NCI-H1092 (cell line): ENCODE measurements at places on chromosomes 2 and 18.

GRCh38 chr18:40402052-40402451 is 1553.0 kb upstream of the PIK3C3 start:
- DNase-seq = no peak

GRCh38 chr2:17540093-17540812 is at the start of gene VSNL1:
VSNL1 (plus strand) TSS chr2:17540696; CDS start chr2:17592075, 51,379 bp downstream.
- peak; percentile 57 for DNase-seq

GRCh38 chr18:47901624-47902362 is 28.7 kb downstream of the SMAD2 start:
- no peak for DNase-seq

DNA sequence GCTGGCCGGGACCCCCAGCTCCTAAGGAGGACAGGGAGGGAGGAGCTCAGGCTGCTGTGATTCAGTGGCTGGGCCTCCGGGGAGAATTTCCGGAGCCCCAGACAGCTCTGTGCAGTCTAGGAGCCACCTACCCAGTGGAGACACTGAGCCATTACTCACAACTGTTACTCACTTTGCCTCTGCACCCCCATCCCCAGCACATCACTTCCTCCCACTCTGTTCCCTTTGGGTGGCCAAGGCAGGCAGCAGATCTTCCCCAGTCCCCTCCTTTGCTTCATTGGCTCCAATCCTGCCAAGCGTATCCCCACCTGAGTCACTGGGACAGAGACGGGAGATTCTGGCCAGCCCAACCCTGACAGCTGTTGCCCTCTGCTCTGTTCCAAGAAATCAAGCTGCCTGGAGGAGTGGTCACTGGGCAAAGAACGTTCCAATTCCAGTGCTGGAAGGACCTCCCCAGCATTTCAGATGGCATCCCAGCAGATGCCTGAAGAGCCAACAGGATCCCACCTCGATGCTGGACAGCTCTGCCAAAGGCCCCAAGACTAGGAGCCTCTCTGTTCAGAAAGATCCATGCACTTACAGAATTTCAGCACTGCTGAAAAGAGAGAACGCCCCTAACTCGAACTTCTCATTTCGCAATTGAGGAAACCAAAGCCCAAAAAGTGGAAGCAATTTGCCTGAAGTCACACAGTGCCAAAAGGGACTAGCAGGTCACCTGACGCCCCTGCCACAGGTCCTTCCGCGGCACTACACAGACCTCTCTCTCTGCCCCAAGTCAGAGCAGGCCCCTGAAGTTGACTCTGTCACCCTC is 68.3 kb downstream of the TNS1 start:
- DNase-seq = no peak

- DNase-seq = no peak
Observed at GRCh38 chr2:137991078-137991477, 26.8 kb downstream of the HNMT start.

GRCh38 chr2:241775223-241776177 is 1.1 kb upstream of the GAL3ST2 start:
- no peak for DNase-seq

GRCh38 chr2:60808330-60808801 is 52.3 kb downstream of the PAPOLG start:
- no peak for DNase-seq

DNA sequence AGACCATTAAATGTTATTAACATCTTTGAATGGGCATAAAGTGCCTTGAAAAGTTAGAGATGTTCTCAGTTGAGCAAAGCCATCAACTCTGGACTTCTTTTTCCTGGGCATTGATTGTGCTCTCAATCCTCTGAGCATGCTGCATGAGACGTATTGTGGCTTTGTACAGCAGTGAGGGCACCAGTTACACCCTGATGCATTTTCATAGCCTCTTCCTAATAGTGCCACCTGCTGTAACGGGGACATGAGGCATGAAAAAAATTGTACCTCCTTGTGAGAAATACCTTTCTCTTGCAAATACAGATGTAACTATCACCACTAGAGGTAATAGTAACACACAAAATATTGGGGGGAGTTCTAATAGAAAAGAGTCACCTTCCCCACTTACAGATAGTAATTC is 697.5 kb downstream of the TMEM182 start:
- no peak for DNase-seq

DNA sequence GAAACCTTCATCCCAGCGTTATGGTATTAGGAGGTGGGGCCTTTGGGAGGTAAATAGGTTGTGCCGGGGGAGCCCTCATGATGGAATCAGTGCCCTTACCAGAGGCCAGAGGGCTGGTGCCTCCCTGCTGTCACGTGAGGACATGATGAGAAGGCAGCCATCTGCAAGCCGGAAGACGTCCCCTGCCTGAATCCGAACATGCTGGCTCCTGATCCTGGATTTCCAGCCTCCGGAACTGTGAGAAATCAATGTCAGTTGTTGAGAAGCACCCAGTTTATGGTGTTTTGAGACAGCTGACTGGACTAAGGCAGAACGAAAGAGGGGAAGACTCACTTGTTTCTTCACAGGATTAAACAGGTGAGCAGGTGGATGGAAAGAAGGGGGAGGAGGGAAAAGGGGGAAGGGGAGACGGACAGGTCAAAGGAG is 13.0 kb upstream of the KLF11 start:
- DNase-seq = no peak

GRCh38 chr2:18614041-18614440 is 24.7 kb upstream of the NT5C1B start:
- no peak for DNase-seq

DNA sequence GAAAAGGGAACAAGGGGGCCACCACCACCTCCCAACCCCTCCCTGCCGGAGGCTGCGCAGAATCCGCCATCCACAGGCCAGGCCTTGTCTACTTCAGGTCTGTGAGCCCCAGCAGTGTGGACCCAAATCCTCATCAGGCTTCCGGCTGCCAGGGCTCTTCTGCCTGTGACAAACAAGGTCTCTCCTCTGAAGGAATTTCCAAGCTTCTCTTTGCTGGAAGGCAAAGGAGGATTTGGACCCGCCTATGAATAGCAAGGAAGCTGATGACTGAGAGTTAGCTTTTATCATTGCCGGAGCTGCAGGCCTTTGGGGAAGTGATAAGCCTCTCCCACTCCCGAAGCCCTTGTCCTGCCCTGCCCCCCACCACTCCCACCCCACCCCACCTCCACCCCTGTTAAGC is 93.7 kb upstream of the SH3BP4 start:
- DNase-seq = no peak

DNA sequence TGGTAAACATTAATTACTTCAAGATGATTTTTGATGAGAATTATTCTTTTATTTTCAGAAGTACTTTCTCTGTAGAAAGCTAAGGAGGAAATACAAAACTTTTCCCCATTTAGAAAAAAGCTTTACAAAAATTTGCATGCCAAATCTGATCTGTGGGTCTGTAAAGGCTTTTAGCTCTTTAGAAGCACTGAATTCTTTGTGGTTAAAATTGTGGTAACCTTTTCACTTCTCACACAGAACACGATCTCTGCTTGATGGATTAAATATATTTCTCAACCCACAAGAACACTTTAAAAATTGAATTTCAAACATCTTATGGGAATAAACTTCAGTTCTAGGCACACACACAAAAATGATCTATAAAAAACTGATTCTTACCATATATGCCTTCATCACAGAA is 63.7 kb downstream of the VIL1 start:
- DNase-seq = no peak

GRCh38 chr18:23063502-23063901 is 71.8 kb upstream of the CABLES1 start:
- no peak for DNase-seq

DNA sequence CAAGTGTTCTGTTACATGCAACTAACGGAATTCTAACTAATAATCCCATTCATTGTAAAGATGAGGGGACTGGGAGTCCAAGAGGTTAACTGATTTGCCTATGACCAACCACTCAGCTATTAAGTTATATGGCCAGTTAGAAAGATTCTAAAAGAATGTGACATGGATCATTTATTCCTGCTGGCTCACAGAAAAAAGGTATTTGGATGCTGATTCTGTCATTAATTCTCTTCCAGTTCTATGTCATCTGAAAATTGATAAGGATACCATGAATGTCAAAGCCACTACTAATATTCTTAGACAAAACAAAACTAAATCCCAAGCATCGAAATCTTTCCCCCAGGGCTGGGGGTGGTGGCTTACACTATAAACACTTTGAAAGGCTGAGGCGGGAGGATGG is 41.2 kb upstream of the GORASP2 start:
- DNase-seq = no peak

DNA sequence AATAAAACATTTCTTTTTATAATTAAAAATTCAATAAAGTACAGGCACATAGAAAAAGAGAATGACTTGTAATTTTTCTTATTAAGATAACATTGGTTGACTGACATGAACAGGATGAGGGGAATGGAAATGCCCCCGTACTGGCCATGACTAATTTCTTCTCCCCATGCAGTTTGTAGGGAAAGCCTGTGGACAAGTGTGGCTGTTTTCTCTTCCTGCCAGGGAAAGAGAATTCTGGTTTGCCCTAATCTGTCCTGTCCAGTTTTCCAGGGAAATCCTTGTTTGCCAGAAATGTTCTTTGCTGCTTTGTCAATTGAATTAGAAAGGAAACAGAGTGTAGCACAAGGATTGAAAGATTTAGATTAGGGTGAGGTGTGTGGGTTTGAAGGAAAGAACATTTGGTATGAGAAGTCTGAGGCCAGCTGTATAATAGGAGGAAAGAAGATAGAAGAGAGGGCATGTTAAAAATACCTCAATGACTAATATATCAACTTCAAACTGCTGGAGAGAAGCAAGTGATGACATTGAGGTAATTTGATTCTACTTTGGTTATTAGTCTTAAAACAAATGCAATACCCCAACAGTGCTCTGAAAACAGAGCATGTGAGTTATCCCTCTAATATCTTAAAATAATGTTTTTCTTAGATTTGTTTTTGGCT is 593.9 kb upstream of the ZNF804A start:
- DNase-seq = no peak

DNA sequence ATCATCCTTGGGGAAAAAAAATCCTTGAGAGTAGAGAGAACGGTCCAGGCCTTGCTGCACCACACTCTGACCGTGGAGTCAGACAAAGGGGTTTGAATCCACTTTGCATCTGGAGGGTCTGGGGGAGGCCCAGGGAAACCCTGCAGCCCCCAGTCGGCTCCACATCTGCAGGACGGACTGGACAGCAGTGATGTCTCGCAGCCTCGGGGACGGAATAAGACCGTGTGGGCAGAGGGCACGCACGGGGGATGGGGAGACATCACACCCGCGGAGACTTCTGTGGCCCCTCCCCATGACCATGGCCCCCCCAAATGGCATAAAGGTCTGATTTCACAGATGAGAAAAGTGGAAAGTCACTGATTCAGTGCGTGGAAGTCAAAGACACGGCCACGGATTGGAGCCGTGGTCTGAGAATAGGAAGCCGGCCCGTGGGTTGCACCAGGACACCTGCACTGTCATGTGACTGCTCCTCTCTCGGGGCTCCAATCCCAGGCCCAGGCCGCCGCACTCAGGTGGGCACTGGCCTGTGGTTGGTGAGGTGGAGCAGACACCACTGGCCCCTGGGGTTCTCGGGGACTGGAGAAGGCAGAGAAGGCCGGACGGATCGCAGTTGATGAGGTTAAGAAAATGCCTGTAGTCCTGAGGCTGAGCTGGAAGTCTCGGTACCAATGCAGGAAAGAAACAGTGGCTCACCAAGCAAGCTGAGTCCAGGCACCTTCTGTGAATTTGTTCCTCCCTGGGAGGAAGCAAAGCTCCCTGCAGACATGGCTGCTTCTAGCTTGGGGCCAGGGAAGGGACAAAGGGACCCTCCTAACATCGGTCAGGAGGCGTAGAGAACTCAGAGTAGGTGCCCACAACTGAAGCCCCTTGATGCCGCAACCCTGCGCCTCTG is 61.8 kb downstream of the RTP5 start:
- DNase-seq = no peak

DNA sequence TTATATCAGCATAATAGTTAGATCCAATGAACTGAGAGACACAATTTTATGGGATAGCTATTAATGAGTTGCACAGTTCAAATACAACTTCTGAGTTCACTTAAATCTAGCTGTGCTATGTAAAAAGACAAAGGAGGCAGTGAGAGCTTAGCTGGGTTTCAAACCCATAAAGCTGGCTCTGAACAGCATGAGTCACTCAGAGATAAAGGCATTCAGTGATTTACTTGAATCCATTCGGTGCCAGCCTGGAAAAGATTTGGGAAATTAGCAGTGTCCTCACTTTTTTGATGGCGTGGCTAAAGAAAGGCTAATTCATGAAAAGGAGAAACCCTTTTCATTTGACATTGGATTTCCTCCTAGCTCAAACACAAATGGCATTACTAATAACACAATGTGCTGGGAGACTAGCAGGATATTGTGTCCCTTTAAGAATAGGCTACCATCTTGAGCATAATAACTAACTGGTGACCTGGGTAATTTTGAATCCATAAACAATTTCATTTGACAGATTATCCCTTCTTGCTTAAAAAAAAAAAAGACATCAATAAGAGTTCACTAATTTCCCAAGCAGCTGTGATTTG is 98.4 kb upstream of the NEUROD1 start:
- DNase-seq = no peak

GRCh38 chr18:24791751-24792545 is 331.5 kb downstream of the HRH4 start:
- no peak for DNase-seq

- no peak for DNase-seq
Observed at GRCh38 chr2:26632624-26633185, 8.5 kb downstream of the CIB4 start.

DNA sequence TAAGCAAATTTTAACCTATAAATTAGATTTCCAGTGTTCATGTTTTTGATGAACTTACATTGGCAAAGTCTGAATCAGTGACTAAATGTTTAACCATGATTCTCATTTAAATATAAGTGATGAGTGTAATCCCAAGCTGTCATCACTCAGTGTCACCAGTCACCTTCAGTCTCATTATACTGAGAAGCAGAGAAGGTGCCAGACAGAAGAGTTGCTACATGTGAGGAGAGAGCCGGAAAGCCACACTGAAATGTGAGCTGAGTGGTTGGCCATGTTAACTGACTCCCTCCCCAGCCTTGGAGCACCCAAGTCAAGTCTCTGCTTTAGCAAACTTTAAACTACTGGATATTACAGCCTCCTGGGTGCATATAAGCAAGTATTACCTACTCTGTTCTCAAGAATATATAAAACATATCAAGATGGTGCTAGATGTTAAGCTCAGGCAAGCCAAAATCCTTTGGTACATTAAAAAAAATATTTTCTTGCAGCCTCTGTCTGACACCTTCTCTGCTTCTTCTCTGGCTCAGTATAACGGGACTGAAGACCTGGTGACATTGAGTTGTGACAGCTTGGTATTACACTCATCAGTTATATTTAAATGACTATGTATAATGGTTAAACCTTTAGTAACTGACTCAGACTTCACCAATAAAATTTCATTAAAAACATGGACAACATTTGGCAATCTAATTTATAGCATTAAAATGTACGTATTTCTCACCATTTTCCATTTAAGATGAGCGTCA is 75.8 kb upstream of the MAP3K20 start:
- no peak for DNase-seq

- no peak for DNase-seq
Observed at GRCh38 chr2:8403876-8404275, 278.0 kb upstream of the ID2 start.

DNA sequence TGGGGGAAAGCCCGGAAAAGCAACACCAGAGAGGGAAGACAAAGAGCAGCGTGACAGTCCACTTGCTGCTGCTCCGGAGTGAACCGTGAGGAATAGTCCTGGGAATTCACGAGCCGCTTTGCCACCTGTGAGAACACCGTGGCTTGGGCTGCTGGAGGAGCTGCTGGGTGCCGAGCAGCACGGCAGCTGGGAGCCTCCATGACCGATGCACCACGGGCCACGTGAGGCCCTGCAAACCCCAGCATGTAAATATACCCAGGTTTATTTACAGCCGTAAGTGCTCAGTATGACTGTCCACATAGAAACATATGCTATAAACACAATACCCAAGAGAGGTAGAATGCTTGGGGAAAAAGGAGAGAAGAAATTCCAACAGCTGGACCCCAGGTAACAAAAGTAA is 65.1 kb downstream of the SMIM21 start:
- DNase-seq = no peak
